Right lobe of liver (tissue), 6 donors: ENCODE measurements at places on chromosomes 4 and X. TPM values are rescaled to one million over a fixed set of nuclear protein-coding genes. Genes with fewer than 3 reads are reported as not detected.
A peak's percentile ranks its signal among the peaks of the same experiment; 100 is the strongest.

Gene DUSP21
- not detected for total RNA-seq

Gene SPOCK3
- 0.95 TPM for total RNA-seq

Gene POU4F2
- not detected for total RNA-seq

Gene MRPL1
- 19.2 TPM for total RNA-seq

Gene PROM1
- total RNA-seq = 2.2 TPM

Gene CENPVL2
- total RNA-seq = not detected

Gene RAI2
- 1.2 TPM for total RNA-seq

Gene HSFX1
- 0.86 TPM for total RNA-seq

- H3K4me3 ChIP-seq = no peak overlapping the region
- H3K27me3 ChIP-seq = no peaks in the 10 kb centered on the region
Measured at GRCh38 chrX:69287095-69287494, 121.8 kb upstream of the PJA1 start.

GRCh38 chr4:102678107-102678506 is 82.7 kb downstream of the MANBA start:
- no peak overlapping the region for H3K4me3 ChIP-seq
- no peaks in the 10 kb centered on the region for H3K36me3 ChIP-seq
- no peak overlapping the region for H3K27ac ChIP-seq
- no peaks in the 10 kb centered on the region for H3K4me1 ChIP-seq
- no peaks in the 10 kb centered on the region for H3K27me3 ChIP-seq

GRCh38 chr4:155376387-155377268 is at the start of gene MAP9:
Gene MAP9, minus strand, starts transcription at chr4:155376965. Its CDS starts 1,115 bp downstream, at chr4:155375850.
- no peak within 1 kb of the TSS for H3K27ac ChIP-seq
- DNase-seq = peak; percentile 74
- peaks cover 6% of the 10 kb centered on the region for H3K27me3 ChIP-seq
- peak within 1 kb of the TSS; percentile 44 for H3K4me3 ChIP-seq

- no peak overlapping the region for H3K27ac ChIP-seq
- no peak for DNase-seq
- H3K27me3 ChIP-seq = no peaks in the 10 kb centered on the region
- no peaks in the 10 kb centered on the region for H3K4me1 ChIP-seq
- no peaks in the 10 kb centered on the region for H3K36me3 ChIP-seq
- no peak overlapping the region for H3K4me3 ChIP-seq
Measured at GRCh38 chr4:176680668-176681180, 112.0 kb downstream of the VEGFC start.

GRCh38 chr4:72312032-72312650 is 256.9 kb downstream of the ADAMTS3 start:
- H3K27me3 ChIP-seq = no peaks in the 10 kb centered on the region
- H3K27ac ChIP-seq = no peak overlapping the region
- H3K36me3 ChIP-seq = no peaks in the 10 kb centered on the region
- H3K4me3 ChIP-seq = no peak overlapping the region

DNA sequence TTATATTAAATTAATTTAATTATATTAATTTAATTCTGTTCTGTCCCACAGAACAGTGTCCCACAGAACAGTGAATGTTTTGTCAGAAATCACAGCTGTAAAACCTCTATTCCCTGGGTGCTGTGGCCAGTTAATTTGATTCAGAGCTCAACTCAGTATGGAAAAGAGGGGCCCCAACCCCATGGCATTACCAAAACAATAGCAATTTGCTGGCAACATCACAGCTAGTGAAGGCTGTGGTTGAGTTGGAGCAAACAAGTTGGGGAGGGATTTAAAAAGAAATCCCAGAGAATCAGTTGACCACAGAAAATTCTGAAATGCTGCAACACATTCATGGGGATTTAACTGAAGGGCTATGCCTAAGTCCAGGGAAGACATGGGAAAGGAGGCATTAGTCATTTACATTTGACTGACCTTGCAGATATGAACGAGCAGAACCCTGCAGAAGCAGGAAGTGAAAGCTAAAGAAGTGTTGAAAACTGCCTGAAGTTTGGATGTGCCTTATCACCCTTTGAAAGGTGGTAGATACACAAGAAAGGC is 30.1 kb downstream of the PDHA2 start:
- no peak overlapping the region for H3K4me3 ChIP-seq
- H3K27me3 ChIP-seq = no peaks in the 10 kb centered on the region
- no peaks in the 10 kb centered on the region for H3K36me3 ChIP-seq
- no peak overlapping the region for H3K27ac ChIP-seq

GRCh38 chr4:1234811-1235292 is 14.1 kb downstream of the CTBP1 start:
- H3K27me3 ChIP-seq = no peaks in the 10 kb centered on the region
- H3K4me3 ChIP-seq = no peak overlapping the region
- H3K4me1 ChIP-seq = no peaks in the 10 kb centered on the region
- no peak for DNase-seq
- H3K36me3 ChIP-seq = no peaks in the 10 kb centered on the region
- H3K27ac ChIP-seq = no peak overlapping the region

- no peaks in the 10 kb centered on the region for H3K27me3 ChIP-seq
- H3K36me3 ChIP-seq = no peaks in the 10 kb centered on the region
- peak; percentile 45 for DNase-seq
- no peak overlapping the region for H3K27ac ChIP-seq
- H3K4me3 ChIP-seq = no peak overlapping the region
Measured at GRCh38 chr4:147984065-147984777, 252.3 kb downstream of the ARHGAP10 start.

DNA sequence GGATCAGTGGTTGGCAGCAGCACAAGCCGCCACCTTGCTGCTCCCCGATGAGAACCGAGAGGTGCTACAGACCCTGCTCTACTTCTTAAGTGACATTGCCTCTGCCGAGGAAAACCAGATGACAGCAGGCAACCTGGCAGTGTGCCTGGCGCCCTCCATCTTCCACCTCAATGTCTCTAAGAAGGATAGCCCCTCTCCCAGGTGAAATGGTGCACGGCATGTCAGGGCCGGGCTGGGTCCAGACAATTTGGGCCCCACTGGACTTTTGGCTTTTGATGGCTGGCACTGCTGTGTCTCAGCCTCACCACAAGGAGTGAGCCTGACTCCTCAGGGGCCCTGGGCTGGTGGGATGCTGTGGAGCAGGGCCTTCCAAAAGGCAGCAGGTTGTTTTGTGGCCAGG is 74.1 kb downstream of the STARD8 start:
- DNase-seq = peak; percentile 1
- H3K4me1 ChIP-seq = no peaks in the 10 kb centered on the region
- H3K36me3 ChIP-seq = no peaks in the 10 kb centered on the region
- no peak overlapping the region for H3K27ac ChIP-seq
- no peaks in the 10 kb centered on the region for H3K27me3 ChIP-seq

DNA sequence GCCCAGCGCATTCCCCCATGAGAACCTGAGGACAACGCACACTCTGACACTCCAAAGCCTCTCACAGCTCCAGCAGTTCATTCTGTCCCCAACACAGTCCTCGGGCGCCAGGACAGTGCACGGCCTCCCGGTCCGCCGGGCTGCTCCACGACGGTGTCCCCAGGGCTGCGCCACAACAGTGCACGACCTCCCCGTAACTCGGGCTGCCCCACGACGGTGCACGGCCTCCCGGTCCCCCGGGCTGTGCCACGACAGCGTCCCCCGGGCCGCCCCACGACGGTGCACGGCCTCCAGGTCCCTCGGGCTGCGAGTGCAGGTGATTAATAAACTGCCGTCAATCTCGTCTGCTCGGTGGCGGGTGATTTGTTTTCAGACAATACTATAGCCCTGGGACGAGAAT is 585.1 kb upstream of the FRG1 start:
- H3K4me3 ChIP-seq = no peak overlapping the region
- H3K36me3 ChIP-seq = no peaks in the 10 kb centered on the region
- no peak overlapping the region for H3K27ac ChIP-seq
- no peaks in the 10 kb centered on the region for H3K4me1 ChIP-seq
- DNase-seq = no peak
